ENCODE measurements at places on chromosomes 3 and 15.

- no peak for DNase-seq
Observed at GRCh38 chr3:192850451-192850981, 67.1 kb downstream of the MB21D2 start.

DNA sequence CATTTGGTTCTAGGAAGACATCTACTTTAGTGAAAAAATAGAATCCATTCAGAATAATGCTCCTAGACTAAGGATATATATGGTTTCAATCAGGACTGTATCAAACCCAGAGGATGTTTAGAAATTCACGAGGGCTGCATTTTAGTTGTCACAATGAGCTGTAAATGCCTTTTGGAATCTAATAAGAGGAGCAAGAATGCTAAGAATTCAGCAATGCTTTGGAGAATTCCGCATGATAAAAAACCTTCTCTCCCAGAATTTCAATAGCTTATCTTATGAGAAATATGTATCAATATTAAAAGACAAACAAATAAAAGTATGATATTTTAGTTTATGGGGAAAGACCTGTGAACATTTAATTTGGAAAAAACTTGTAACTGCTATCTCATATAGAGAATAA lies 885.1 kb downstream of the ZPLD1 start:
- no peak for DNase-seq

GRCh38 chr3:155934230-155934629 lies 63.8 kb downstream of the GMPS start:
- DNase-seq, result no peak

DNA sequence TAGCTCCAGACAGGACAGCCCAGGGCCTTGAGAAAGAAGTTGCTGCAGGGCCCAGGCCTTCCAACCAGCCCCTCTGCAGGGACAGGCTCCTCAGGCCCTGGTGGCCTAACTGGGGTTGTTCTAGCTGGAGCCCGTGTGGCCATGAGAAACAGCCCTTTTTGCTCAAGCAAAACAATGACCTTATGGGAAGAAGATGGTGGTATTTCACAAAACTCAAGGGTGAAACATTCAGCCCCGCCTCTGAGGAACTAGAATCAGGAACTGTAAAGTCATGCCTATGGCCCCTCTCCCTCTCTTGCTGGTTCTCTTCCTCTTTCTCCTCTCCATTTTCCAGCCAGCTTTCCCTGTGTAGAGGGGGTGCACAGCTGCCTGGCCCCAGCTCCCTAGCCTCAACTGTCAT lies 273.3 kb downstream of the RPLP1 start:
- no peak for DNase-seq

- no peak for DNase-seq
Observed at GRCh38 chr3:50525987-50526386, 22.6 kb upstream of the CACNA2D2 start.

- no peak for DNase-seq
Observed at GRCh38 chr15:40190591-40190990, 29.7 kb downstream of the BUB1B start.

- no peak for DNase-seq
Observed at GRCh38 chr3:134802428-134803050, 7.5 kb downstream of the EPHB1 start.

DNA sequence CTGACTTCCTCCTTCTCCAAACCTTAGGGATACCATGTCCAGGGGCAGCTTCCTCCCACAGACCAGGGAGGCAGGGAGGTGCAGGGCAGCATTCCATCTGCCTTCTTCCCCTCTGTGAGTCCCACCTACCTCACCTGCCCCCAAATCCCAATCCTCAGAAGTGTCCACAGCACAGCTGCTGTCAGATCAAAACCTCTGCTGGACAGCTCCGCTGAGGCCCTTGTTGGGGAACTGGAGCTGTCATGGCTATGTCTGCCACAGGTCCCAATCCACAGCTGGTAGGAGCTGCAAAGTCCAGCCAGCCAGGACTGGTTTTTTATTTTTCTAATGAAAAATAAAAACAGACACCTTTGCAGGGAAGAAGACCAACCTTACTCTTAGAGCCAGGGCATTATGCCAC lies 40.7 kb upstream of the TBC1D21 start:
- no peak for DNase-seq

- no peak for DNase-seq
Observed at GRCh38 chr3:131405411-131405810, 23.8 kb downstream of the NUDT16 start.

GRCh38 chr3:108292905-108293328 lies 3.4 kb upstream of the HHLA2 start:
- DNase-seq, result no peak

- DNase-seq, result no peak
Observed at GRCh38 chr3:71512000-71512399, 71.5 kb downstream of the FOXP1 start.

GRCh38 chr3:155737844-155738460 lies 6.9 kb downstream of the PLCH1 start:
- DNase-seq, result no peak

GRCh38 chr3:149564079-149564478 lies 89.6 kb downstream of the TM4SF4 start:
- no peak for DNase-seq

GRCh38 chr15:77312523-77312922 lies 107.4 kb downstream of the PEAK1 start:
- DNase-seq, result no peak

DNA sequence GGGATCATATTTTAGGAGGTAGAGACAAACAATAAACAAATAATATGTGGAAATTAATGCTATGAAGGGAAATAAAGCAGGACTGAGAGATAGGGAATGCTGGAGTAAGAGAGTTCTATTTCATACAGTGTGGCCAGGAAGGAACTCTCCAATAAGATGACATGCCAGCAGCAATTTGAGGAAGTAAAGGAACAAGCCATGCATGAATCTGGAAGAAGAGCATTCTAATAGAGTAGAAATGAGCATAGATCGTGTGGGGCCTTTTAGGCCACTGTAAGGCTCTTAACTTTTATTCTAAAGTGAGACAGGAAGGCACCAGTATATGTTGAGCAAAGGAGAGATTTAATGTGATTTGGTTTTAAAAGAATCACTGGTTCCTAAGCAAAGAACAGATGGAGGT lies 126.3 kb downstream of the DMXL2 start:
- DNase-seq, result no peak

GRCh38 chr3:197345390-197345789 lies 47.0 kb upstream of the DLG1 start:
- DNase-seq, result no peak

- DNase-seq, result no peak
Observed at GRCh38 chr3:181103605-181104004, 114.1 kb upstream of the DNAJC19 start.

DNA sequence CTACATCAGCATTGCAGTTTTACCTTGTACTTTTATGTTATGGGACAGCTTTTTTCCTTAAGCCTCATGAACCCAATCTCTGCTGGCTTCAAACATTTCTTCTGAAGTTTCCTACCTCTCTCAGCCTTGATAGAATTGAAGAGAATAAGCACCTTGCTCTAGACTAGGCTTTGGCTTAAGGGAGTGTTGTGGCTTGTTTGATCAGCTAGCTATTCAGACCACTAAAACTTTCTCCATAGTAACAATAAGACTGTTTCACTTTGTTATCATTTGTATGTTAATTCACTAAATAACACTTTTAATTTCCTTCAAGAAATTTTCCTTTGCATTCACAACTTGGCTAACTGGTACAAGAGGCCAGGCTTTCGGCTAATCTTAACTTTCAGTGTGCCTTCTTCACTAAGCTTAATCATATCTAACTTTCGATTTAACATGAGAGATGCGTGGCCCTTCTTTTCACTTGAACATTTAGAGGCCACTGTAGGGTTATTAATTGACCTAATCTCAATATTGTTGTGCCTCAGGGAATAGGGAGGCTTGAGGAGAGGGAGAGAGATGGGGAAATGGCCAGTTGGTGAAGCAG lies 8.1 kb upstream of the TIGIT start:
- no peak for DNase-seq

GRCh38 chr15:91302588-91303439 lies 202.8 kb downstream of the SV2B start:
- peak; percentile 56 for DNase-seq

DNA sequence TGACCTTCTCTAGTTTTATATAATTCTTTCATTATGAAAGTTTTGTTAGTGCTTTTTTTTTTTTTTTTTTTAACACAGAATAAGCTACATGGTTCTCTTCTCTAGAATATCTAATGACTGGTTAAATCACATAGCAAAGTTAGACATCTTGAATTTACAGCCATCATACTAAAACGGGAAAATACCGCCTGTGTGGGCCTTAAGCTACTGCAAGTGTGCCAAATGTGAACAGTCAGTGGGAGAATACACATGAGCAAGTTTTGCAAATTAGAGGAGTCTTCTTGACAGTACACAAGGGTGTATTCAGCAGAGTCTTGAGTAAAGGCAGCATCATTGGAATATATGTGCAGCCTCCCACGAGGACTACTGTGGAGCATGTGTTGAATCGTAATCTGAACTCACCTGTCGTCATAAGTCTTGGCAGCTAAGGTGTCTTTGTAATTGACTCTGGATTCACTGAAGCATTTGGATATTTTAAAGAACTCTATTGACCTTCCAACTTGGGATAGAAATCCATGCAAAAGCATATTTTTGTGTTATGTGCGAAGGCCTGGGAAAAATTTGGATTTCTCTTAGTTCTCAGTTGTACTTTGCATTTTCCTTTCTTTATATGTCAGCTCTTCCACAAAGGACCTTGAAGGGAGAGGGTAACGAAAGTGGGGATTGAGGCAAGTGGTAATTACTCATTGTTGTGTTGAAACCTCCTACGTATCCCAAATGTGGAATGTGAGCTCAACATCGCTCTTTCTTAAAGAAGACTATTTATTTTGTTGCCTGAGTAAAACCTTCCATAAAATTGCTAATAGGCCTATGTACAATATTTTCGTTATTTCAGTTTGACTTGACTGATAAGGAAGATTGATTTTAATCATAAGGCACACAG lies 117.4 kb downstream of the ATG7 start:
- DNase-seq, result no peak

- DNase-seq, result no peak
Observed at GRCh38 chr3:8458711-8459110, 42.9 kb upstream of the LMCD1 start.

Measured in NCI-H1048 (cell line).